ENCODE measurements at places on chromosomes 6 and 20.
A peak's percentile ranks its signal among the peaks of the same experiment; 100 is the strongest.

GRCh38 chr20:1232286-1233111 is 6.7 kb downstream of the RAD21L1 start:
- no peak for DNase-seq

GRCh38 chr6:44742201-44742600 is 354.7 kb downstream of the CDC5L start:
- DNase-seq: no peak

- no peak for DNase-seq
Observed at GRCh38 chr6:135576055-135576454, 78.5 kb upstream of the AHI1 start.

GRCh38 chr6:170101281-170102035 is 189.4 kb downstream of the DLL1 start:
- no peak for DNase-seq

GRCh38 chr6:90583836-90584481 is 2.9 kb downstream of the MAP3K7 start:
- DNase-seq: no peak

GRCh38 chr20:36384022-36384619 is 78.0 kb downstream of the DLGAP4 start:
- no peak for DNase-seq

GRCh38 chr20:54137115-54137514 is 36.7 kb downstream of the CYP24A1 start:
- DNase-seq: no peak

GRCh38 chr20:6074784-6075183 is 20.9 kb upstream of the LRRN4 start:
- DNase-seq: no peak

DNA sequence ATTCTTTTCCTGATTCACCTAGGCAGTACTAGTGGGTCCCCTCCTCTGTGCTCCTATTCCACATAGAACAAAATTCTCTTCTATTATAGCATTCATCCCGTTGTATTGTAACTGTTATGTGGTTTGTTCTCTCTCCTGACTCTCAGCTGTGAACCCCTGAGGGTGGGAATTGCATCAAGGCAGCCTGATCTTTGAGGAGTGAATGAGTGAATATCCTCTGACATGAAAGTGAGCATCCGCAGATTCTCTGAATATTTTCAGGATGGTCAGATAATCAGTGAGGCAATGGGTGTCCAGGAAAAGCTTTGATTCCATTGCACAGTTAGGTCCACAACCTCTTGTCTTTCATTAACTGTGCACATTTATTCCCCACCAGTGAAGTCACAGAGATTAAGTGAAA is 67.6 kb upstream of the SLC22A23 start:
- no peak for DNase-seq

DNA sequence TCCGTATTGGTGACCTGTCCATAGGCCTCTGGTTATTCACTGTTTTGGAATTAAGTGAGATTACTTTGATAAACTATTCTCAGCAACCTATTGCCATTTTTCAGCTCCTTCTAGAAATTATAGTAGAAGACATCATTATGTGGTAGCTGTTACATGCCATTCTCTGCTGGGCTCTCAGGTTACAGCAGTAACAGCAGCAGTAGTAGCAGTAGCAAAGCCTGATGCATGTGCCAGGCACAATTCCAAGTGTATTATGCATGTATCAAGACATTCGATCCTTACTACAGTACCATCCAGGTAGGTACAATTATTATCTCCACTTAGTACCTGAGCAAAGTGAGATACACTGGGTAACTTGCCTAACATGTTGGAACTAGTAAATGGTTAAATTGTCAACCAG is 74.3 kb downstream of the RPS12 start:
- DNase-seq: no peak

DNA sequence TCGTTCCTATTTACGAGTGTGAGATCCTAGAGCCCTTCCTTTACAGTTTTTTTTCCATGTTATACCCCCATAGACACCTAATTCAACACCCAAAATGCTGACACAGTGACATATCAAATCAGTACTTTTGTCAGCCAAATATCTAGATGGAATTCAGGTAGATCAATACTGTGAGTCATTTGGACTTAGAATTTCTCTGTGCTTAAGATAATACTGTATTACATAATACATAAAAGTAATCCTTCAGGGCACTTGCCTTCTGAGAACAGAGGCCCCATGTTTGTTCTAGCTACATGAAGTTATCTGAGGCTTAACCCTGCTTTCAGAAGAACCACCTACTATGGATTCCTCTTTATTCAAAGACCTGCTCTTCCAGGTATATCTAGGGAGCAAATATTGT is 623.1 kb downstream of the PHF3 start:
- no peak for DNase-seq

DNA sequence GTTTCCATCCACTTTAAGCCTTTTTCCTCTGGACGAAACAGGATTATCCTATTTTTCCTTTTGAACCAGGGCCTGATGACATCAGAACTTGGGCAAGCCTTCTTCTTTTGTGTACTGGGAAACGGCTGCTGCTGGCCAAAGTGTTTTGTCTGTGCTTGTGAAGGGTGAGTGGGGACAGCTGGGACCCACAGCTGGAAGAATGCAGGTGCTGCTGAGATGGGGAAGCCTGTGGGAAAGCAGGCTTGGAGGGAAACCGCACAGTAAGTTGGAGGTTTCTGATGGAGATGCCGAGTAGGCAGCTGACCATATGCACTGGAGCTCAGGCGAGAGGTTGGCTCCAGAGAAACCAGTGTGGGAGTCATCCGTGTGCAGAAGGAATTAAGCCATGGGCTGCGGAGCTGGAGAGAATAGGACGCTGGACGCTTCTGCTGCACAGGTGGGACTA is 8.5 kb upstream of the PSMG4 start:
- DNase-seq: no peak

- DNase-seq: no peak
Observed at GRCh38 chr6:114253431-114253830, 89.4 kb downstream of the HS3ST5 start.

DNA sequence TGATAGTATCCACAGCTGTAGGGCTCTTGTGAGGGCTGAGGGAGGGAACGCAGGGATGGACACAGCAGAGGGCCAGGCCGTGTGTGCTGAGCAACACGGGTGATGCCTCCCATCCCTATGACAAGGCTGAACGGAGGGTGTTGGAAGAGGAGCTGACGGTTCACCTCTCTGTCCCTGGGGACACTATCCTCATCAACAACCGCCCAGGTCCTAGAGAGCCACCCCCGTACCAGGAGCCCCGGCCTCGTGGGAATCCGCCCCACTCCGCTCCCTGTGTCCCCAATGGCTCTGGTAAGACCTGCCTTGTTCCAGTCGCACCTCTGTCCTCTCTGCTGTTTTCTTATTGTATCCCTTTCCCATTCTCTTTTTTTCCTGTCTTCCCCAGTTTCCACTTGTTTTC is 10.1 kb downstream of the DDR1 start:
- DNase-seq: no peak

DNA sequence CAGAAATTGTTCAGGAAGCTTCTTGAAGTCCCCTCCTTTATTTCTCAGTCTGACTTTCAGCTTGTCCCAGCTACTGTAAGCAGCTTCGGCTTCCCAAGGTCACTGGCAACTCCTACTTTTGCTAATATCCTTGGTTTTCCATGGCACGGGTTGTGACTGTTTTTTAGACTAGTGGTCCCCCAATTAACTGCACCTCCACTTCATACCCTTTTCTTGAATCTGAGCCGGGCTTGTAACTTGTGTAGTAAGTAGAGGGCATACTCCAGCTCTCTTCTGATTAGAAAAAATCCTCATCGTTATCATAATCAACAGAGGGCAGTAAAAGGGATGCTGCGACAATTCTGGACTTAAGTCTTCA is 162.3 kb upstream of the TNFAIP3 start:
- no peak for DNase-seq

GRCh38 chr20:34978092-34978744 is 22.6 kb downstream of the MYH7B start:
- no peak for DNase-seq

GRCh38 chr20:17934141-17934862 is 34.3 kb downstream of the SNX5 start:
- no peak for DNase-seq

DNA sequence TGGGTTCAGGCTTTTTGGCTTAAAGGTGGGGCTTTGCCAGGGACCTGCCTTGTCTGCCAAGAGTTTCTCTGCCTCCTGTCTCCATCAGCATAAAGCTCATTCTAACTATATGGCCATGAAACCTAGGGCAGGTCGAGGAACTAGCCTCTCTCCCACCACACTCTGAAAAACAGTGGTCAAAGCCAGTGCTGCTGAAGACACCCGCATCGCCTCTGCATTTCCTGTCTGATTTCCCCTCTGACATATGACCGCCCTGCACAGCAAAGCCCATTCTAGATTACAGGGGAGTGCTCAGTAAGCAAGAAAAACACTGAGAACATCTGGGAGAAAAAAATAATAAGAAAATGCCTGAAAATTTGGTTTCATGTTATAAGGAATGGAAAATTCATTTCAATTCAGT is 573.6 kb downstream of the PRKN start:
- DNase-seq: no peak

- no peak for DNase-seq
Observed at GRCh38 chr6:37731371-37731770, 33.7 kb upstream of the MDGA1 start.

- no peak for DNase-seq
Observed at GRCh38 chr6:134328138-134328537, 10.2 kb upstream of the SGK1 start.

DNA sequence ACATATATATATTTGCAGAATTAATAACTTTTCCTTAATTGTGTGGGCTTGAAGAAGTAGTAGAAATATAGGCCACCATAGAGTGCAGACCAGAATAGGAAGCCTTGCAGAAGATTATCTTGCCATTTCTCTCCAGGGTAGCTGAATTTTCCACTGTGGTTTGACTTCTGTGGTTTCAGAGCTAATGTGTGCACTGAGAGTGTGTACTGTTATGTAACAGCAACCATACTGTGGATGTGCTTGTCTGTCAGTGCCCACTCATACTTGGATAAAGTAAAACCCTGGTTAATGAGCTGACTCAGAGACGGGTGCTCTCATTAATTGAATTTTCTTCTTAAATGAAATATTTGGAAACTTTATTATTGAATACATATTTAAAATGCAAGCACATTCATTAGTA is 57.2 kb downstream of the CEP43 start:
- no peak for DNase-seq

GRCh38 chr6:138468320-138469015 is 30.8 kb downstream of the NHSL1 start:
- DNase-seq: no peak

GRCh38 chr6:151254451-151255081 is 14.8 kb downstream of the AKAP12 start:
- no peak for DNase-seq

- DNase-seq: no peak
Observed at GRCh38 chr6:32488083-32488482, 42.0 kb downstream of the HLA-DRB5 start.

DNA sequence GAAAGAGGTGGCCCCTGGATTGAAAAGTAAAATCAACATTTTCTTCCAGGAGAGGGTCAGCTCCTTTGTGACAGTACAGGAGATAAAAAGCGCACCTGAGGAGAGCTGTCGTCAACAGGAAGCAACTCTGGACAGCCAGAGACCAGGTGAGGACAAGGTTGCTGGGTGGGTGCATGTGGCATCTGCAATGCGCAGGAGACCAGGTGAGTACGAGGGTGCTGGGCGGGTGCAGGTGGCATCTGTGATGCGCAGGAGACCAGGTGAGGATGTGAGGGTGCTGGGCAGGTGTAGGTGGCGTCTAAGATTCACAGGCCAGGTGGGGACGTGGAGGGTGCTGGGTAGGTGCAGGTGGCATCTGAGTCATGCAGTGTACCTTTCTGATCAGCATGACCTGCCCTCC is 38.4 kb downstream of the WDR27 start:
- no peak for DNase-seq

DNA sequence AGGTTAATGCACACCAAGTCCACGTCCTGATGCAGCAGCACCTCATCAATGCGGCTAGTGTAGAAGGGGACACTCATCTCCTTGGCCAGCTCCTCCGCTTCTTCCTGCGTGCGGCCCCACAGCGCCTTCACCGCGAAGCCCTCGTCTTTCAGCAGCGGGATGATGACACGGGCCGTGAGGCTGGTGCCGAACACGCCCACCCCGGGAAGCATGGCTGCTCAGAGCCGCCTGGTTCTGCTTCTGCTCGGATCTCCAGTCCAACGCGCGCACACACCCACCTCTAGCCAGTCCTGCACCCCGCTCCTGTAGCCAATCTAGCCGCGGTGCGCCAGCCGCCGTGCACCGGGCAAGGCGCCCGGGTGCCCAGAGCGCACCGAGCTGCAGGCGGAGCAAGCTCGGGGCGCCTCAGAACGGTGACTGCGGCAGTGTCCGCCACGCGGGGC is 700 bp downstream of the GFOD1 start:
- no peak for DNase-seq

DNA sequence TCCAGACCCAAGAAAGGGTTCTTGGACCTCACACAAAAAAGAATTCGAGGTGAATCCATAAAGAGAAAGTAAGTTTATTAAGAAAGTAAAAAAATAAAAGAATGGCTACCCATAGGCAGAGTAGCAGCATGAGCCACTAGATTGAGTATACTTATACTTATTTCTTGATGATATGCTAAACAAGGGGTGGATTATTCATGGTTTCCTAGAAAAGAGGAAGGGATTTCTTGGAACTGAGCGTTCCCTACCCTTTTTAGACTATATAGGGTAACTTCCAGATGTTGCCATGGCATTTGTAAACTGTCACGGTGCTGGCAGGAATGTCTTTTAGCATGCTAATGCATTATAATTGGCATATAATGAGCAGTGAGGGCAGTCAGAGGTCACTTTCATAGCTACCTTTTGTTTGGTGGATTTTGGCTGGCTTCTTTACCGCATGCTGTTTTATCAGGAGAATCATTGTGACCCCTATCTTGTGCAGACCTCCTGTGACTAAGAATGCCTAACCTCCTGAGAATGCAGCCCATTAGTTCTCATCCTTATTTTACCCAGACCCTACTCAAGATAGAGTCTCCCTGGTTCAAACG is 44.3 kb downstream of the TENT5A start:
- no peak for DNase-seq

DNA sequence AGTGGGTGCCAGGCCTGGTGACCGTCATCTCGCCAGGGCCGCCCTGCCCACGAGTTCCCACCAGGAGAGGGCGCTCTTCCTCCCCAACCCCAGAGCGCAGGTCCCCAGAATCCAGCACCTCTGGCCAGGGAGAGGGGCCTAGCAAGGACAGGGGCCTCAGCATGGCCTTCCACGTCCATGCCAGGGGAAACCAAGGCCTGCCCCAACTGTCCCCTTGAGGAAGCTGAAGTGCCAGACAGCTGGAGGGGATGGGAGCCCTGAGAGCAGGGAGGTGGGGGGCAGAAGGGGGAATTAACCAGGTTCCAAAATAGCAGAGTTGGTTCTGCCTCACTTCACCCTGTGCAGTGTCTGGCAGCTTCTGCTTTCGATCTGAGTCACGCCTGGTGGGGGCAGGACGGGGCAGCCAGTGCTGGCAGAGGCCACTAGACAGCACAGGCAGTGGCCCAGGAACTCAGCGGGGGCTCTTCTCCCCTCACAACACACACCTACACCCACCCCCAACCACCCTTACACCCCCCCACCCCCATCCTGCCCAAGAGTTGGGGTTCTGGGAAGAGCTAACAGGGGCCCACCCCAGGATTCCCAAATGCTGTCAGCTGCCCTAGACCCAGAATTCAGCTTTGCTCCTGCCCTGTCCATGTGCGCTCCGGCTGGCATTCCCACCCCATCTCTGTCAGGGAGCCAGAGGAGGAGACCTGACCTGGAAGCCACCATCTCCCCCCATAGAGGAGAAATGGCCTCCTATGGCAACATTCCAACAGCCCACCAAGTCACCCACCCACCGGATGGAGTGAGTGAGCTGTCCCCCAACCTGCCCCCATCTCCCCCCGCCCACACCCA is 29.2 kb downstream of the TFEB start:
- peak; percentile 70 for DNase-seq
